Esophagus squamous epithelium (tissue), 5 donors: ENCODE measurements at places on chromosomes 7 and 10. TPM values are rescaled to one million over a fixed set of nuclear protein-coding genes. Genes with fewer than 3 reads are reported as not detected.

Gene FXYD4
- not detected for total RNA-seq

Gene EGFR
- 72.6 TPM for total RNA-seq

DNA sequence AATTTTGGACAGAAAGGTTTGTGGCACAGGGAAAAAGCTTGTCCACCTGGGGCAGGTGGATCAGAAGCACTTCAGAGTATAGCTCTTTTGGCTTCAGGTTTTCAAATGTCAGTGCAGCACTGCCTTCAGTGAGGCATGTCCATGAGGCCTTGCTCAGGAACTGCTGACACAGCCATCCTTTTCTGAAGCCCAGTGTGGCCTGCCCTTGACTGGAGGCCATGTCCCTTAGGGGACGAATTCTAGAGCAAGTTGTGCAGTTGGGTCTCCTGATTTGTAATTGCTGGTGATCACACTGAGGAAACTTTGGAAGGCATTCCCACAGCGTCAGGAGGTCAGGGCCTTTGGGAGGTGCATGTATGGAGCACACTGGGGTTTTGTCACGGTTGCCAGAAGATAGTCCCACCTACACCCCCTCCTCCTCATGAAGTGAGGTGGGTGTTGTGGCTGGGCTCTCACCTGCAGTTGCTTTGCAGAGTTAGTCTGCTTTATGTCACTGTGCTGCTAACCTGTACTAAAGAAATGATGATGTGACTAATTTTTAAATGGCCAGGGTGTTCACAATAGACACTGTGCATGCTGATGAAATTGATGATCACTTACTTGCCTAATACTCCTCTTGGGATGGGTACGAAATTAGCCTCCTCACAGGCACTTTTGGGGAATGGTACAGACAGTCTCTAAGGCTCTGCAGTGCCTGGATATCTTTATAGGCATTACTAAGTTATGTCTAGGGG, 41.7 kb downstream of the OGDH start:
- no peak for DNase-seq

Gene ZNF107
- 4.0 TPM for total RNA-seq

GRCh38 chr7:137360087-137360679, 16.6 kb upstream of the PTN start:
- no peak for DNase-seq

Gene FAM25A
- total RNA-seq, result 57.1 TPM
